Activated T-helper 1 cell treated with Interleukin-2 at 50 U/mL for 16 hours (primary cell): ENCODE measurements at places on chromosomes 5 and 9.

- DNase-seq: no peak
Measured at GRCh38 chr5:117161718-117162335, 587.2 kb upstream of the SEMA6A start.

DNA sequence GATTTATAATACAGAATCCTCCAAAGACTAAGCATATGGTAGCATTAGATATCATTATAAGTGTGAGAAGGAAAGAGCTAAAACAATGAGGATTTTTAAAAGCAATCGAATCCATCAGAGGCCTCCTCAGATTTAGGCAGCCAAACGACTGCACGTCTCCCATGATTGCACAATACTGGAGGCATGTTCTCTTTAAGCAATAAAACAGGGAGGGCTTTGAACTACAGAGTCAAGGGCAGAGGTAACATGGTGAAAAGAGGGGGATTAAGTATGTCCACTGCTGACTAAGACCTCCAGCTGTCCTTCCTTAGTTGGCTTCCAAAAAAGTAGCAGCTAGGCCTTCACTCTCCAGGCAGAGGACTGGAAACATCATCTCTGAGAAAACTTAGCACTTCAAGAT, 298.7 kb upstream of the RGMB start:
- no peak for DNase-seq

DNA sequence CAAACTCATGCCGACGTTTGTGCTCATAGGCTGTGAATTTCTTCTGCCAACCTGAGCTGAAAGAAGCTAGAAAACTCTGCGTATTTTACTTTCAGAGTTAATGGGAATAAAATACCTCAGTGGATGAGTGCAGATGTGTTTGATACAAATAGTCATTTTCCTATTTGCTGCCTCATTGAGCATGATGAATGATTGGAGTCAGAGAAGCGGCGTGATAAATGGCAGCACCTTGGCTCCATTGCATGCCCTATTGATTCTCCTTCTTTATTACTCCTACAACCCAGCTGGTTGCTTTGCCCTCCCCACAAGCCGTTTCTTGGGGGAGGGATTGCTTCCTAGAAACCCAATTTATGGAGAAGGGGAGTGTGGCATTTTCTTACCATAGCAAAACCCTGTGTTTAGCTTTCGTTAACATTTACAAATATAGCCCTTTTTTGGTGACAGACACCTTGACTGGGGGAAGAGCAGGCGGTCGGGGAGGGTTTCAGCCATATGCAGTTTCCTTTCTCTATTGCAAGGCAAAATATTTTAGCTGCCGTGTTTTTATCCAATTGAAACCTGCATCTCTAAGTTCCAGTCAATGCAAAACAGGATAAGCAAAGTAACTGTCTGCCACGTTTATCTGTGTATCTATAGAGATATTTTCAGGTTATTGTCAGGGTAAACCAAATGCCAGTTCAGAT, 93.1 kb upstream of the TBCA start:
- no peak for DNase-seq

GRCh38 chr9:129486756-129487657, 133.9 kb downstream of the C9orf50 start:
- no peak for DNase-seq

DNA sequence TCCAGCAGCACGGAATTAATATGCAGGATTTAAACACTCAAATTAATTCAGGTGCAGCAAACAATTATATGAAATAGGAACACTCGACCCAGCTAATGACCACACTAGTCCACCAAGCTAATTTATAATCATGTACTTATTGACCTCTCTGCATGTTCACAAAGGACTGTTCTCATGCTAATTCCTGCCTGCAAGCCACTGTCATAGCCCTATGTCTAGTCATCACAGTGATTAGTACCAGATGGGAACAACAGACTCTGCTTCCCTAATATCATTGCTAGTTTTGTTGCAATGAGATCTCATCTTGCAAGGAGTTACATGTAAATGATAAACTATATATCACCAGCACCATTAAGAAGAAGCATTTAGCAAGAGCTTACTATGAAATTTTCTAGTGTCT, 553.0 kb upstream of the GRAMD2B start:
- no peak for DNase-seq

GRCh38 chr9:76255781-76256455, 138.3 kb downstream of the RFK start:
- DNase-seq: no peak

DNA sequence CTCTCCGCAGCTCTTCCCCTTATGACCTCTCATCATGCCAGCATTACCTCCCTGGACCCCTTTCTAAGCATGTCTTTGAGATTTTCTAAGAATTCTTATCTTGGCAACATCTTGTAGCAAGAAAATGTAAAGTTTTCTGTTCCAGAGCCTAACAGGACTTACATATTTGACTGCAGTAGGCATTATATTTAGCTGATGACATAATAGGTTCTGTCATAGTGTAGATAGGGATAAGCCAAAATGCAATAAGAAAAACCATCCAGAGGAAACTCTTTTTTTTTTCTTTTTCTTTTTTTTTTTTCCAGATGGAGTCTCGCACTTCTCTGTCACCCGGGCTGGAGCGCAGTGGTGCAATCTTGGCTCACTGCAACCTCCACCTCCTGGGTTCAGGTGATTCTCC, 20.7 kb upstream of the IL13 start:
- no peak for DNase-seq

GRCh38 chr5:149780043-149780737, 50.1 kb downstream of the PPARGC1B start:
- no peak for DNase-seq

GRCh38 chr5:142866563-142867275, 96.5 kb downstream of the ARHGAP26 start:
- no peak for DNase-seq

- DNase-seq: no peak
Measured at GRCh38 chr9:114289106-114289505, 33.8 kb upstream of the ORM1 start.

- DNase-seq: no peak
Measured at GRCh38 chr9:131677444-131678180, 62.3 kb downstream of the RAPGEF1 start.

DNA sequence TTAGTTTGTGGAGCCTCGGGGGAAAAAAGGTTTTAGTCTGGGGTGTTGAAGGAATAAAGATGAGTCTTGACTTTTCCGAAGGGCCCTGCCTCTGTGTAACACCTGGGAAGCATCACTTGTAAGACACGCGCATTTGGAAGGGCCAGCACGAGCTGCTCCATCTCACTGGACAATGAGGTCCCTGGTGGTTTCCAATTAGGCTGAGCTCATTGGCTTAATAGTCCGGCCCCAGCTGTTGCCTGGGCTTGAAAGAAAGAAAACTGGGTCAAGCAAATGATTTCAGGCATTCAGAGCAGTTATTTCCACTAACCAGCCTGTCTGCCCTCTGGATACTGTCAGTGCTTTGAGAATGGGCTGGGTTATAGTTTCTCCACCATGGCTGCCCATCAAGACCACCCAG, 64.5 kb downstream of the NSUN2 start:
- no peak for DNase-seq

- no peak for DNase-seq
Measured at GRCh38 chr5:160240350-160240749, 11.0 kb downstream of the FABP6 start.

DNA sequence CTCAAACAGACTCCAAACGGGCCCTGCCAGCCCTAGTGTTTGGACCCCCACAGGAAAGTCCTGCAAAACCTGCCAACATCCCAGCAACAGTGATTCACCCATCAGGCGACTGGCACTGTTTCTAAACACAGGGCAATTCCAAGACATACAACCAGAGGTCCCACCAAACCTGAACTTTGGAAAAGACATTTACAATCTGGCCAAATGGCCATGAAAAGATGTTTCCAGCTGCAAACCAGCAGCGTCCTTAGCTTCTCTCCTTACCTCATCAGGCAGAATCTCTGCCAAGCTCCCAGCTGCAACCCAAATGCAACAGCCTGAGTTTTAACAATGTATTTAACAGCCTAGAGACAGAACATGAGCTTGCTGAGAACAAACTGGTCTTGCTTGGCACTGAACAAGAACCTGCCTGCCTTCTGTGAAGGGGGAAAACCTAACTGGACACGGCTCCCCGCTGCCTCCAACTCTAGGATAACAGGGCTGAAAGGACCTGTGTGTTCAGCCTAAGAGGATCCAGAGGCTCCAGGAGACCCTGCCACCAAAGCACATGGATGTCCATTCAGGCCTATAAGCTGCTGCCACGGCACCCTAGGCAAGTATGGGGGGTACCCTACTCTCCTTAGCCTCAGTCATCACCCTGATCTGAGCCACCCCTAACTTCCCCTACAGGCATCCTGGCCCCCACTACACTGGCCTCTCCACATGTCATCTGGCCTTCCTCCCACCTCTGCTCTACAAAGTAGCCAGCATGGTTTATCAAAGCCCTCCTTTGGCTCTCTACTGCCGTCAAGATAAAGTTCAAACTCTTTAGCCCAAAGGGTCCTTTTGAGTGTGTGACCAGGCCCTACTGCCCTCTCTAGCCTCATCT, 5.6 kb downstream of the P4HA2 start:
- no peak for DNase-seq

DNA sequence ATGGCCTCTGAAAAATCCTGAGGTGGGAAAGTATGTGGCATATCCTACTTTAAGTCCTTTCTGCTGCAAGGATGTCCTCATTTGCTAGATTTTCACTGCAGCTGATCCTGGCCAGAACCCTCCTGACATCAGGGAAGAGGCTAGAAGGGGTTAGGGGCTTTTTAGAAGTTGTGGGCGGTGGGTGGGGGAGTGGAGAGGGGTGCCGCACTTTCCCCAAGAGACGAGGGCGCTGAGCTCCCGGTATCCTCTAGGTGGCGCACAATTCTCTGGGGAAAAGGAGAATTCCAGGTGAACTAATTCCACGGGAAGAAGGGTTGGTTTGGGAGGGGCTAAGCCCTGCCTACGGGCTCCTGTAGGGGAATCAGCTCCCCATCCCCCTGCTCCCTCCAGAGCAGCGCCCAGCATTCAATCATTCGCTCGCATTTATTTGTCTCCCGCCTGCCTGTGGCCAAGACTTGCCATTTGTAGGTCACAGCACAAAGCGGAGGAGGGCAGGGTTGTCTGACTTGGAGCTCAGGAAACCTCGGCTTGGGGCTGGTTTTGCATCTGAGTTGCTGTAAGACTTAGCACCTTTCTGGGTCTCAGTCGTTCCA, 42.9 kb upstream of the HAND1 start:
- DNase-seq: no peak

DNA sequence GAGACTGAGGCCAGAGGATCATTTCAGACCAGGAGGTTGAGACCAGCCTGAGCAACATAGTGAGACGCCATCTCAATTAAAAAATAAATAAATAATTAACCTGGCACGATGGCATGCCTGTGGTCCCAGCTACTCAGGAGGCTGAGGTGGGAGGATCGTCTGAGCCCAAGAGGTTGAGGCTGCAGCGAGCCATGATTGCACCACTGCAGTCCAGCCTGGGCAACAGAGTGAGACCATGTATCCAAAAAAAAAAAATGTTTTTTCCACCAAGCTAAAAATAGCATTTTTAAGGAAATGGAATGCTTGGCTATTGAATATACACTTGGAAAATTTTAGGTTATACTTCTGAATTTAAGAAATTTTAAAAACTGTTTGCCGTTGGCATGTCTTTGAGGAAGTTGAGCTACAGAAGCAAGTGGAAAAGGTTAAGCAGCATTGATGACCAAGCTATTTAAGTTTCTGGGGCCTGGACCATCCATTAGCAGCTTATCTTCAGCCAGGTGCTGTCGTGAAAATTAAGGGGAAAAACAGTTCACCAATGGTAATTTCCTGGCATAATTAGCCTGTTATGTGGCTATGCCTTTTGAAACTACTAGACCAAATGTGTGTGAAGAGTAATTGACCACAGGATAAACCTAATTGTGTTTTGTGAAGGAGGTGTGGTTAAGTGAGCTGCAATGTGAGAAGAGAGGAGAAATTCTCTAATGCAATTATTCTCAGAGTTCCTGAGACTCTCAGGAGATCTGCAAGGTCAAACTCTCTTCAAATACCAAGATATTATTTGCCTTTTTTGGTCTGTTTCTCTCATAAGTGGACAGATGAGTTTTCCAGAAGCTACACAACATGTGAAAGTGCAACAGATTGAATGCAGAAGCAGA, 21.0 kb downstream of the F2R start:
- no peak for DNase-seq

- DNase-seq: no peak
Measured at GRCh38 chr5:81848362-81848880, 97.5 kb upstream of the SSBP2 start.

GRCh38 chr9:16328349-16328748, 542.1 kb downstream of the BNC2 start:
- DNase-seq: no peak

GRCh38 chr5:111127453-111128195, 35.5 kb downstream of the WDR36 start:
- no peak for DNase-seq

DNA sequence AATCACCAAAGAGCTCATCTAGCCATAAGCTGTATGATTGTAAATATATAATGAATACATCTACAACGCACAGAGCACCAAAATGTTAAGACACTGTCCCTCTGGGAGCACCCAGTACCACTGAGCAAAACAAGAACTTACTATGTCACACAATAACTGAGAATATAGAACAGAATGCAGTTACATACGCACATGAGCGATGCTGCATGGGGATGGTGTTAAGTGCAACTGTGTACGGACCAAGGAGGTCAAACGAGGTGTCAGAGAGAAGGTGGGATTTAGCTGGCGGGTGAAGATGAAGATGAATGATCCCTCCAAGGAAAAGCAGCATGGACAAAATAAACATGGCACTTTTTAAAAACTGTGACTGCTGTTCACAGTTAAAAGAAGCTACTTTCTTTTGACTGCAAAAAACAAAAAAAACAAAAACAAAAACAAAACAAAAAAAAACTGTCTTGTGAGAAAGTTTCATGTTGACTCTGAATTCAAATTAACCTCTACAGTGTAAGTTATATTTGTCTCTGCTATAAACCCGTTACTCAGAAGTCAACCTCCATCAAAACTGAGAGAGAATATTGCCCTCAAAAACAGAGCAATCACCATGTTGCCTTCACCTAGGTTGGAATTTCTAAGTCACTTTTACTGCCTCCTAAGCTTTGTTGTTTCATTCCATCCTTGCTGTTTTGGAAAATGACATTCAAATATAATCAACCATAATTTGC, 169.6 kb upstream of the GNA14 start:
- DNase-seq: no peak

GRCh38 chr5:169512385-169512784, 71.2 kb upstream of the SPDL1 start:
- no peak for DNase-seq

- no peak for DNase-seq
Measured at GRCh38 chr5:125659316-125660023, 763.7 kb upstream of the GRAMD2B start.

- DNase-seq: no peak
Measured at GRCh38 chr9:89410641-89411350, 87.1 kb downstream of the SEMA4D start.

- no peak for DNase-seq
Measured at GRCh38 chr9:89071591-89071990, 80.3 kb downstream of the S1PR3 start.
